ENCODE measurements at places on chromosomes 3 and 15. TPM values are rescaled to one million over a fixed set of nuclear protein-coding genes. Genes with fewer than 3 reads are reported as not detected.

GRCh38 chr3:118097660-118098059, 937.0 kb downstream of the IGSF11 start:
- no peaks in the 10 kb centered on the region for H3K27me3 ChIP-seq
- DNase-seq = no peak
- H3K27ac ChIP-seq = no peak overlapping the region
- no peaks in the 10 kb centered on the region for H3K36me3 ChIP-seq

FBXW12 gene
- total RNA-seq = not detected

SERINC4 gene
- total RNA-seq = 0.10 TPM

CD86 gene
- total RNA-seq = 1.4 TPM

All from activated CD4-positive, alpha-beta memory T cell treated with anti-CD3 and anti-CD28 coated beads for 36 hours (primary cell).